ENCODE measurements at places on chromosomes 1 and 21. TPM values are rescaled to one million over a fixed set of nuclear protein-coding genes. Genes with fewer than 3 reads are reported as not detected.
A peak's percentile ranks its signal among the peaks of the same experiment; 100 is the strongest.

DNA sequence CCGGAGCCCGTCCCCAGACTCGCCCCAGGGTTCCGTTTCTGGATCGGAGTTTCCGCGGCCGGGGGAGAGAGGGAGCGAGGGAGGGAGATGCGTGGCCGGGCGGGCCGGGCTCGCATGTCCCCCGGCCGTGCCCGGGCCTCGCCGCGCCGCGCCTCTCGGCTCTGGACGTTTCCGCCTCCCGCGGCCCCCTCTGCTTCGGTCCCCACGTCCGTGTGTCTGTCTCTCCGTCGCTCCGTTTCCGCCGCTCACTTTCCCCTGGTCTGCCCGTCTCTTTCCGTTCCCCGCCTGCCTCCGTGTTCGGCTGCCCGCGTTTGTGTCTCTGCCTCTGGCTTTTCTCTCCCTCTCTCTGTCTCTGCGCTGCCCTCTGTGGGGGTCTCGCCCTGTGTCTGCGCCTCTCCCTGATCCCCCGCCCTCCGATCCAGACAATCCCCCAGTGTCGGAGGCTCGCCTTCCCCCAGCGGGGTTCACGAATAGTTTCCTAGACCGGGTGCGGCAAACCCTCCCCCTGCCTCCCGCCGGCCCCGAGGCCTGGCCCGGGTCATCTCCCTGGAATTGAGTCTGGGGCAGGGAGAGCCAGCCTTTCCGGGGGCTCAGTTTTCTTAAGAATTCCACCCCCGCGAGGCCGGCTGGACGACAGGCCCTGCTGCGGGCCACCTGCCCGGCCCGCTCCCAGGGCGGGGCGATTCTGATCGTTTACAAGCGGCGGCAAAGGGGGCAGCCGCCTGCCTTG, 735 bp downstream of the NBL1 start:
- peak; percentile 49 for DNase-seq

DNA sequence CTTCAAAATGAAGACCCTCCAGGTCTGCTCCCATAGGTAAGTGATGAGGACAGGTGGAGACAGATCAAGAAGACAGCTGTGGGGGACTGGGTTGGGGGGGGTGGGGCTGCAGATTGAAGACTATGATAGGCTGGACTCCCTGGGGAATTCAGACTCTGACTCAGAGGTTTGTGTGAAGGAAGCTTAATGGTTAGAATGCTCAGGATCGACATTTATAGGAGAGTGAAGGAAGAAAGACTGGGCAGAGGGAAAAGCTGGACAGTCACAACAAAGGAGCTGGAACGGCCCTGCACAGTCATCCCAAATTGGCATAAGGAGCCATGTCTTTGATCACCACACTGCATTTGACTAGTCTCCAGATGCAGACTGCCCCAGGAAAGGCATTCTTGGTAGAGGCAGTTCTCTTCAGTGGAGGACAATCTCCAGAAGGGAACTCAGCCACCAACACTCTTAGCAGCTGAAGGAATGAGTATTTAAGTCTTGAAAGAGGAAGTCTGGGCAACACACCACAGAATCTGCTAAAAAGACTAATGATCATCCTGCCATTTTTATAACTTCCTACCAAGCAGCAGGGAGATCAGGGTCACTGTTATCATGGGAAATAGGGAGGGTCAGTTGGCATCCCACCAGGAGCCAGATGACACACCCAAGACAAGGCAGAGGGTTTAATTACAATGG, 120.0 kb upstream of the ZC3H11B start:
- DNase-seq: no peak

The RYR2 gene
- 174 TPM for polyA plus RNA-seq

GRCh38 chr1:155858800-155859233, 550 bp upstream of the SYT11 start:
- DNase-seq: peak; percentile 5

DNA sequence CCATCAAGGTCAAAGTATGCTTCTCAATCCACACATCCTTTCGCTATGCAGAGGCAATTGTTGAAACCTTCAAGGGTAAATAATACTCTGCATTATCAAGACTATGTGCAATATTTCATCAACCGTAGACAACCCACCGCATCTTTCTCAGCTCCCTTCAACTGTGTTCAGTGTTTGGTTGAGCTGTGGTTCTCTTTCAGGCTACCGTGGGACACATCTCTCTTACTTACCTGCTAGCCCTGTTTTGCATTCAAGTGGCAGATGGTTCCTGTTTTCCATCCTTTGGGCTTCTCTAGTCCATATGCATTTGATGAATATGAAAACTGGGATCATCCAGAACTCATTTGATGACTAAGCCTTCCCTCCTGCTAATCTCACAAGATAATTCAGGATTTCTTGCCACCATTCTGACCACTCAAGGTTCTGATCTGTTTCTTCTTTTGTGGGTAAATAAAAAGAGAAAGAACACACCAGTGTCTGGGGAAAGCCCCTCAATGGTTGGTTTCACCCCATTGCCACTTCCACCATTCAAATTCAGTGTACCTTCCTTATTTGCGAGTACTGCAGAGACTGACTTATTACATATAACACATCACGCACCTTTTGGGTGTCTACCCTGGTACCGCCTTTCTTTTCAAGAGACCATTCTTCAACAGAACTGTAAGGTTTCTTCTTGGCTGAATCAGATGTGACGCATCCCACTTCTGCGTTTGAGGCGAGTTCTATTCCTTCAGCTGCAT, 61.7 kb downstream of the BACE2 start:
- no peak for DNase-seq

The PRAMEF5 gene
- polyA plus RNA-seq: not detected

The KRTAP13-2 gene
- not detected for polyA plus RNA-seq

The OXCT2 gene
- 3.3 TPM for polyA plus RNA-seq

- peak; percentile 93 for DNase-seq
Measured at GRCh38 chr1:8026153-8026975, at the start of gene ERRFI1. ERRFI1 (minus strand) TSS chr1:8026309; CDS start chr1:8015619, 10,690 bp downstream.

The EDN2 gene
- polyA plus RNA-seq: not detected

- no peak for DNase-seq
Measured at GRCh38 chr1:25105836-25106235, 126.5 kb downstream of the SYF2 start.

DNA sequence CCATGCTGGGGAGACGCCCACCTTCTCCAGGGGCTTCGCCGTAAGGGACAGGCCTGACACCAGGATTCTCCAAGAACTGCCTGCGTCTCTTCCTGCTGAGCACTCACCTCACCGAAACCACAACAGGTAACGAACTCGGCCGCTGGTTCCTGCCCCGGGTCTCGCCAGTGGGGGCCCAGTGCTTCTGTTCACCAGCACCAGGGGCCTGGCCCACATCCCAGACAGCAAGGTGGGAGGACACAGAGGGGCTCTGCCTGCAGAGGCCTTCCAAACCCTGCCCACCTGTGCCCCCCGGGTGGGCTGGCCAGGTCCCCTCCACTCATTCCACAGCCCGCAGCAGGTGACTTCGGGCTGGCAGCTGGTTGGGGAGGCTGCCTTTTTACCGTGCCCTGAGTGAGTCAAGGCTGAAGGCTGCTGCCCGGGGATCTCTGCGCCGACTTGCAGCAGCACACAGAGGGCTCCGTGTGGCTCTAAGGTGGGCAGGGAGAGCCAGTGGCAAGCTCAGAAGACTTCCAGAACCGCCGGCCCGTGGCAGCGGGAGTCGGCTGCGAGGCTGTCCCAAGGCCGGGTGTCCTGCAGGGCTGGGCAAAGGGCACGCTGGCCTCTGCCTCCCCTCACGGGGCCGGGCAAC, 14.7 kb upstream of the COL18A1 start:
- DNase-seq: no peak

- no peak for DNase-seq
Measured at GRCh38 chr1:198125995-198126735, 30.6 kb upstream of the NEK7 start.

GRCh38 chr1:181087400-181087901, 1.0 kb upstream of the IER5 start:
- DNase-seq: no peak

The C1QC gene
- polyA plus RNA-seq: 18.0 TPM

The MAEL gene
- 0.75 TPM for polyA plus RNA-seq

The DTL gene
- 0.35 TPM for polyA plus RNA-seq

The FCRLB gene
- 0.22 TPM for polyA plus RNA-seq

- DNase-seq: no peak
Measured at GRCh38 chr1:188872376-188872775, 1605.3 kb downstream of the BRINP3 start.

DNA sequence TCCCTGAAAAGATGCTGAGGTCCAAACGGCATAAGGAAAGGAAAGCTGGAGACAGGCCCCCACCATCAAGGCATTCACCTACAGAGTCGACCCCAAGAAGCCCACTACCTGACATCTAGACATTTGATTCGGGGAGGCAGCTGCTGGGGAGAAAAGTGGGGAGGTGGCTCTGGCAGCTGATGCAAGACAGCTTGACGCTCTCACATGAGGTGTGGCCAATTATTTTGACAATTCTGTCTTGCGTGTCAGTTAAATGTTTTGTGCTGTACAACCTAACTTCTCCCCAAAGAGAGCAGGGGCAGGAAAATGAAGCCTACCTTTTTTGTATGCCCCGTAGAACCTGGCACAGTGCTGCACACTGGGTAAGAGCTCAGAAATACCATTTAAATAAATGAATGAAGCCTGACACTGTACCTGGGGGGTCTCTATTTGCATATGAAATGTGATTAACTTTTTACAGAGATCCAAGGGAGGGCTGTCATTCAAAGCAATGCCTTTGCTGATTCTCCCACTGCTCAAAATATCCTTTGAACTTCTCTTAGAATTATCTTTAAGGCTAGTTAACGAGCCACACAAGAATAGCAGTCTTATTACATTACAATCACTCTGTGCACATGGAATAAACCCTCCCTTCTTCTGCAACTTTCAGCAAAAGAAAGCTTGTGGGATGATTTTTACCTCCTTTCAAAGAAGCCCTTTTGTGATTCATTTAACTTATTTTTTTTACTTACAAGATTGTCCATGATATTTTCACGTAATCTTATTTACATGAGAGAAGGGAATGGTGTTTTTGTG, 163.2 kb downstream of the TNR start:
- DNase-seq: no peak

DNA sequence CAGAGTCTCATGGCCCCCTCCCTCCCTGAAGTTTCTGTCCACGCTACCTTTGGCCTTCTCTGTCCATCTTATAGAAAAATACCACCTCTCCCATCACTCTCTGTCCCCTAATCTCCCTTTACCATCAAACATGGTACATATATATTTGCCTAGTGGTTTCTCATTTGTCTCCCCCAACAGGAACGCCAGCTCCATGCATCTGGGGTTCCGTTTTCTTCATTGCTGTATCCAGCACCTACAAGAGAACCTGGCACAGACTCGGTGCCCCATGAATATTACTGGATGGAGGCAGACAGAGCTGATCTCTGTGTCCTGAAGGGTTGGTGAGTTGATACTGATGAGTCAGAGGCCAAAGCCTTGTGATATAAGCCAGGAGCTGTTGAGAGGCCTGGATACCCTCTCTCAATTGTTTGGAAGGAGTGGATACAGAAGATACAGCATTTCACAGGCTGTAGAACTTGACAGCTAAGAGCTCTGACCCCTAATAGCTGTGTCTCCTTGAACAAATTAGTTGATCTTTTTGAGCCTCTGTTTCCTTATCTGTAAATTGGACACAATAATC, 21.9 kb downstream of the HEYL start:
- no peak for DNase-seq

GRCh38 chr1:36559061-36559460, 76.3 kb upstream of the CSF3R start:
- no peak for DNase-seq

GRCh38 chr21:45618846-45619485, 24.6 kb upstream of the PCBP3 start:
- DNase-seq: no peak

The TNNI3K gene
- polyA plus RNA-seq: 11.7 TPM

The MLLT11 gene
- polyA plus RNA-seq: 11.3 TPM

DNA sequence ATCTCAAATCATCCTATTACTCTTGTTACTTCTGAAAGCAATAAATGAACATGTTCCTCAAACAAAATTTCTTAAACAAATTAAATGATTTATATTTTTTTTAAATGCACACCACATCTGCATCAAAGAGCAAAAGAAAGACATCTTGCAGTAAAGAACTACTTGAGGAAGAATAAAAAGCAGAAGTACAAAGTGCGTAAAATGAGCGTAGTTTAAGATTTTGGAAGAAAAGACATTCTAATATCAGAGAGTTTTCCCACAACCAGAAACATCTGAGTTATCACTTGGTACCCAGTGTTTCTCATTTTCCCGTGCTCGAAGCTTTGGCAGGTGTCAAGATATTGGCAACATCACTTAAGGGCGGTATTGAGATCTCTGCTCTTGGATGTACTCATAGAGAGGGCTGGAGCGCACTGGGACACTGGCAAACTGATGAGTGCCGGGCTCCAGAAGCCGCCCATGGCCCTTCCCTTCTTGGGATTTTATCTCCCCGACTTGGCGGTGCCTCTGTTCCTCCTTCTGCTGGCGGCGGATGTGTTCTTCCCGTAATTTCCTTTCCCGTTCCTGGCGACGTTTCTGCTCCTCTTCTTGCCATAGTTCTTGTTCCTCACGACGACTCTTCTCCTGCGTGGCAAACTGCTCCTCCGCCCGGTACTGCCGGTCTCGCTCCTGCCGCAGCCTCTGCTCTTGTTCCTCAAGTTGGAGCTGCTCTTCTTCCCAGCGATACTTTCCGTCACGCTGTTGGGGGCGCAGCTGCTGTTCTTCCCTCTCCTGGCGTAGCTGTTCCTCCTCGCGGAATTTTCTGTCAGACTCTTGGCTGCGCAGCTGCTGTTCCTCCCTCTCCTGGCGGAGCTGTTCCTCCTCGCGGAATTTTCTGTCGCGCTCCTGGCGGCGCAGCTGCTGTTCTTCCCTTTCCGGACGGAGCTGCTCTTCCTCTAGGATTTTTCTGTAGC, 7.9 kb downstream of the TCHH start:
- DNase-seq: peak; percentile 11

The SERPINC1 gene
- not detected for polyA plus RNA-seq

GRCh38 chr1:214102907-214103306, 115.1 kb downstream of the PROX1 start:
- DNase-seq: no peak

DNA sequence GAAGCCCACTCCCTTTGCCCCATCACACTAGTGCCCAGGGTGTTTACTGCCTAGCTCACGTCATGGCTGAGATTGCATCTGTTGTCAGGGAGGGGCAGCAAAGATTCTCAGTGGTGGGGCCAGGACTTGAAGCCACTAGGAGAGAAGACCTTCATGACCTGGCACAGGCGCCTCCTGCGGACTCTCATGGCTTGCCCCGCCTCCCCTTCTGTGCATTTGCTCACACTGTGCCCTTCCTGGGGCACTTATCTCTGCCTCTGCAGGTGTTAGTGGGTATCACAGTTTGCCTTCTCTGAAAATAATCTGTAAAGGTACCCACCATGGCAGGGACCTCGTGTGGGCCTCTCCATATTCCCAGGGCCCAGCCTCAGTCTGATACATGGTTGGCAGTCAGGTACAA, 20.1 kb downstream of the PTPRU start:
- no peak for DNase-seq

The UBR4 gene
- 97.9 TPM for polyA plus RNA-seq

DNA sequence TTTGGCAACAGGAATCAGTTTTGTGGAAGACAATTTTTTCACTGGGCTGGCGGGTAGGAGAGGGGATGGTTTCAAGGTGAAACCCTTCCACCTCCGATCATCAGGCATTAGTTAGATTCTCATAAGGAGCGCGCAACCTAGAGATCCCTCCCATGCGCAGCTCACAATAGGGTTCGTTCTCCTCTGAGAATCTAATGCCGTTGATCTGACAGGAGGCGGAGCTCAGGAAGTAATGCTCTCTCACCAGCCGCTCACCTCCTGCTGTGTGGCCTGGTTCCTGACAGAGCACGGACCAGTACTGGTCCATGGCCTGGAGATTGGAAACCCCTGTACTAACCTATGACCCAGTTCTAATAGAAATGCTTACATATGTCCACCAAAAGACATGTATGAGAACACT, 96.6 kb upstream of the KIAA1614 start:
- no peak for DNase-seq

- DNase-seq: no peak
Measured at GRCh38 chr1:78880223-78880622, 126.3 kb downstream of the ADGRL4 start.

The LMOD1 gene
- 9.9 TPM for polyA plus RNA-seq

The HAX1 gene
- polyA plus RNA-seq: 313 TPM

Measured in heart right ventricle (tissue), 16 donors.